ENCODE measurements at places on chromosomes 11 and 22.

- no peak for DNase-seq
Observed at GRCh38 chr11:44033411-44033850, 14.3 kb upstream of the ACCSL start.

GRCh38 chr11:46850829-46851380, 4.8 kb upstream of the CKAP5 start:
- DNase-seq, result no peak

- no peak for DNase-seq
Observed at GRCh38 chr11:126727381-126727780, 273.2 kb downstream of the KIRREL3 start.

DNA sequence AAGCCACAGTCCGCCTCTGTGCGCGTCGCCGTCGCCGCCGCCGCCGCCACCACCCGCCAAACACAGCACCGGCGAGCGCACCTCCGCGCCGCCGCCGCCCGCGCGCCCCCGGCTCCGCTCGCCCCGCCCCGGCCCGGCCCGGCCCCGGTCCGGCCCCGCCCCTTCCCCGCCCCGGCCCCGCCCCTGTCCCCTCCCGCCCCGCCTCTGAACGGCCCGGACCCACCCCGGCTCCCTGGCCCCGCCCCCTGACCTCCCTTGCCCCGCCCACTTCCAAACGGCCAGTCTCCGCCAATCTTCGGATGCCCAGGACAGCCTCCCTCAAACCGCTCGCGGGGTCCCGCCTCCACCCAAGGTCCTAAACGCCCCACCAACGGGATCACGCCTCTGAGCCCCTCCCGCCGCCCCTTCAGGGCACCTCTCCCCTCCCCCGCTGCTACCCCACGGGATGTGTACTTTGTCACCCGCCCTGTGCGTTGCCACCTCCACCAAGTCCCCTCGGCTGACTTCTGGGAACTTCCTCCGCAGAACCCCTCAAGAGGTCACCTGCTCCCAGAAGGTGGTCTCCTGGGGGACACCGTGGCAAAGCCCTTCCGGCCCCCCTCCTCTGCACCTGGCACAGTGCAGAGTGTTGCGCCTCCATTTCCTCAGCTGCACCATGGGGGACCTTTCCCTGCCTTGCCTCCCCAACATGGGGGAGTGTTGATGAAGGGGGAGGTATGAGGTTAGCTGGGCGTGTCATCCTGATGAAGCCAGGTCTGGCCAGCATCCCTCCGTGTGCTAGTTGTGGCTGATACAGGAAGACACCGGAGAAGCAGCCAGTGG, at the start of gene KIAA0930:
KIAA0930 (minus strand) TSS at position 85 of the 822 bp plus-strand sequence. CDS start 191 bp downstream, outside the sequence.
- no peak for DNase-seq

- no peak for DNase-seq
Observed at GRCh38 chr11:46376258-46377050, 5.0 kb upstream of the MDK start.

- no peak for DNase-seq
Observed at GRCh38 chr11:1411301-1411700, 21.6 kb downstream of the BRSK2 start.

- DNase-seq, result no peak
Observed at GRCh38 chr11:10310301-10310841, 5.5 kb downstream of the ADM start.

DNA sequence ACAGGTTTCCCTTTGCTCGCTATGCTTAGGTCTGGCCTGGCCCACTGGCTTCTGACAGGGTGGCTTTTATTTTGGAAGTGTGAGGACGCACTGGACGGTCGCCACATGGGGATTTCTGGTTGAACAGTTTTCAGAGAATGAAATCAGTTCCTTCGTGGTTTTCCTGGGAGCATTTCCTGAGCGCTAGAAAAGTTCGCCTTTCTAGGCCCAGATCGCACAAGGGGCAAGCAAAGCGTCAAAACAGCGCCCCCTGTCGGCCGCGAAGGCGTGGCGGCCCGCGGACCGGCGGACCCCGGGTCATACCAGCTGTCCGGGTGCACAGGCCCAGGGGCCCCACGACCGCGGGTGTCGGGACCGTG, 12.7 kb upstream of the CYP2R1 start:
- no peak for DNase-seq

GRCh38 chr11:119912229-119912628, 183.2 kb upstream of the NECTIN1 start:
- DNase-seq, result no peak

GRCh38 chr11:6850526-6850925, 5.0 kb downstream of the OR10A5 start:
- no peak for DNase-seq

DNA sequence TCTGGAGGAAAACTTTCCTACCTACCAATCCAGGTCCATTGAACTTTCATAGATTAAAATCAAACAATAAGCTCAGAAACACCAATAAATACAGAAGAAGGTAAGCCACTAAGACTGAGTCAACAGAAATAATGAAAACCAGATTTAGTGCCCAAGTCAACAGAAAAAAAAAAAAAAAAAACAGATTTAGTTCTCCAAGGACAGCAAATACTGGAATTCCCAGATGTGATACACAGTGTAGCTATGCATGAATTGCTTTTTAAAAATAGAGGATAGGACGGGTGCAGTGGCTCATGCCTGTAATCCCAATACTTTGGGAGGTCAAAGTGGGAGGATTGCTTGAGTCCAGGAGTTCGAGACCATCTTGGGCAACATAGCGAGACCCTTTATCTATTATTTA, 15.7 kb downstream of the DMC1 start:
- DNase-seq, result peak; percentile 65

GRCh38 chr11:11472106-11472505, 119.1 kb upstream of the CSNK2A3 start:
- no peak for DNase-seq

DNA sequence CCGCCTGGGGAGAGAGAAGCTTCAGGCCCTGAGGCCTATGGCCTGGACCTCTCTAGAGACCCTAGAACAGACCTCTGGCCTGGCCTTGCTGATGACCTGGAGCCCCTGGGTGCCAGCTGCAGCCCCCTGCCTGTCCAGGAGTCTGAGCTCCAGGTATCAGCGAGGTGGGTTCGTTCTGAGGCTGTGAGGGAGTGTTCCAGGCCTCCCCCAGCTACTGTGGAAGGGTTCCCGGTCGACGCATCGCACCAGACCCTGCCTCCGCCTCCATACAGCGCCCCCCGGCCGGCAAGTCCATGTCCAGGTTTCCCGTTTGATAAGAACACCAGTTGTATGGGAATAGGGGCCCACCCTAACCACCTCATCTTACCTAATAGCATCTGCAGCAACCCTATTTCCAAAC, 111.1 kb downstream of the KCNQ1 start:
- no peak for DNase-seq

- no peak for DNase-seq
Observed at GRCh38 chr22:39238966-39239505, 5.7 kb downstream of the PDGFB start.

- DNase-seq, result no peak
Observed at GRCh38 chr11:75263944-75264349, 23.4 kb downstream of the TPBGL start.

GRCh38 chr11:477052-477715, 27.1 kb downstream of the PTDSS2 start:
- no peak for DNase-seq

DNA sequence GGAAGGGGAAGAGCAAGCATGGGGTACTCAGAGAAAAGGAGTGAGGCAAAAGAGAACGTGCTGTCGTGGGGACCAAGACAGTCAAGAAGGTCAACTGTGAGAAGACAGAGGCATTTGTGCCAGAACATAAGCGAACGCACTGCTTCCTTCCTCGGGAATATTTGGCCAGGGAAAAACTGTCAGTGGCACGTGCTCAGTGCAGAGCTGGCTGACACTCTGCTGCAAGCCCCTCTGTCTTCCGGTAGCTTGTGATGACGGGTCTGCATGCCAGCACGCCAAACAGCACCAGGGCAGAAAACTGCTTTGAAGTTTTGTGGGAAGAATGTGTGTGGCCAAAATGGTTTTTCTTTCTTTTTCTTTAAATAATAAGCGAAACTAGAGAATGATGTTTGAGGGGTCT, 60.6 kb downstream of the SMCO4 start:
- no peak for DNase-seq

- DNase-seq, result no peak
Observed at GRCh38 chr11:43360361-43361032, 1.8 kb downstream of the TTC17 start.

DNA sequence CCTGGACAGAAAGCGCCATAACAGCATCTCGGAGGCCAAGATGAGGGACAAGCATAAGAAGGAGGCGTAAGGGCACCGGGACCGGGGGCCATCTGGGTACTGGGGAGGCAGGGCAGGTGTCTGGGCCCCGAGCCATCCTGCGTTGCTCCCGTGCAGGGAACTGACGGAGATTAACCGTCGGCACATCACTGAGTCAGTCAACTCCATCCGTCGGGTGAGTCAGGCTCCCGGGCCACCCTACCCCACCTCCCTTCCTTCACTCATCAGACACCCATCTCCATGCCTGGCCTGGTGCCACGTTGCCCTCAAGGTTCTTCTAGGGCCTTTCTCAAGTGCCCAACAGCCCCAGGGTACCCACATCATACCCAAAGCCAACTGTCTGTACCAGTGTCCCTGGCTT, 15.0 kb downstream of the PLCB3 start:
- no peak for DNase-seq

GRCh38 chr22:24474221-24474620, 20.9 kb upstream of the UPB1 start:
- peak; percentile 74 for DNase-seq

DNA sequence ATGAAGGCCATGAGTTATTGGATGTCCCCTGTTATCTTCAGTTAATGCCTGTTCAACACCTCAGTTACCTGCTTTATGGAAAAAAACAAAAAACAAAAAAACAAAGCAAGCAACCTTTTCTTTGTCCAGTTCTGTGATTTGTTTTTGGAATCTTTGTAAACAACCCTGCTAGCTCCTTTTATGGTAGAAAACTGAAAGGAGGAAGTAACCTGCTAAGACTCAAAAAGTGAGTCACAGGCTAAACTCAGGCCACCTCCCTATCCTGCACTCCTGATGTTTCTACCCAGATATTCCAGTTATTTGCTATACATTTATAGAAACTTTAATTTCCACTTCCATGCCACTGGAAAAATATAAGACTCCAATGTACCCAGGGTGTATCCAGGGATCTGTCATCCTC, 20.6 kb upstream of the TLCD5 start:
- DNase-seq, result no peak

GRCh38 chr22:49657275-49657973, 170.2 kb downstream of the BRD1 start:
- no peak for DNase-seq

- no peak for DNase-seq
Observed at GRCh38 chr11:134150195-134150903, 73.4 kb downstream of the NCAPD3 start.

DNA sequence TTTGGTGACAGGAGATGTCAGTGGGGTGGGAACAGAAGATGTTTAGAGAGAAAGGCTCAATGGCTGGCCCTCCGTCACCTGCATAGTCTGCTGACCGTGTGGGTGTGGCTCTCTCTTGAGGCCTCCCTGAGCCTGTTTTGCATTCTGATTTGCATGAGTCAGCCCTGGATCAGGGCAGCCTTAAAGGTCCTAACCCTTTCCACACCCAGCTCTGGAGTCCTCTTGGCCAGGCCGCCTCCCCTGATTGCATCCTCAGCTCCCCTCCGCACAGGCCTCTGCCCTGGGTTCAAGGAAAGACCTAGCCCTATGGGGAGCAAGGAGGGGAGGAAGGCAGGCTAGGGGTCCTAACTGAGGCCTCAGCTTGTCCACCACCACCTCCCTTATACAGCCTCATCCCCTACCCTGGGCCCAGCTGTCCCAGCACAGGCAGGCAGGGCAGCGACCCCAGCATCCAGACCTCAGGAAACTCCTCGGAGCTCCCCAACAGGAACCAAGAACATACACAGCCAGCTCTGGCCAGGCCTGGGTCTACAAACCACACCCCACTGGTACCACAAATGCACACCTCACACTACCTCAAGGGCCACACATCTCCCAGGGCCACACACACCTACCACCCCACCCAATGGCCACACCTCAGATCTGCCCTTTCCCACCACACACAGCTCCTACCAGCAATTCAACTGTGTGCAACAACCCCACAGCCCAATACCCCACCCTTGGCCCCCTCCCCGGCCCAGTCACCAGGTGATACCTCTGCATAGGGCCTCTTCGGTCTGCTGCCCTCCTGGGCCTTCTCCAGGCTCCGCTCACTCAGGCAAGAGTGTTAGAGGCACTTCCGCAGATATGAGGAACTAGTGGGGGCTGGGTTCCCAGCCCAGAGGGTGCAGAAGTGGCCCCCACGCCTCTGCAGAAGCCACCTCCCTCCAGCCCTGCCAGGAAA, 13.7 kb downstream of the ARAP1 start:
- DNase-seq, result peak; percentile 30

DNA sequence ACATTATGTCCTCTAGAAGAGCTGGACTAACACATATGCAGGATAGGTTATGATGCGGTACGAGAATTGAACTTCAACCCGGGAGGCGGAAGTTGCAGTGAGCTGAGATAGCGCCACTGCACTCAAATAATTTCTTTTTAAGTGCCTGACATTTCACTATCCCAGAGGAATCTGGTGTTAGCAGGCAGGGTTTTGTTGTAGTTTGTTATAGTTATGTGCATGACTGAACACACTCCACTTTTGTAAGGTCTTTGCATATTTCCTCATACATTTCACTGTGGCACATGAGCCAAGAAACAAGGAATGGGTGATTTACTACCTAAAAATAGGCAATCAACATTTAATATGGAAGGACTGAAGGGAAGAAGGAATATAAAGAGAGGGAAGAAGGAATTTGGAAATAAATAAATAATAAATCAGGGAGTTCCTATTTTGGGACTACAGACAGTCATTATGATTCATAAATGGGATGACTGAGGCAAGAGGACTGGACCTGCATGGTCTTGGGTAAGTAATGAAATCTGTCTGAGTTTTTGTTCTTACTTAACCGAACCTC, 8.7 kb upstream of the HIPK3 start:
- peak; percentile 43 for DNase-seq

DNA sequence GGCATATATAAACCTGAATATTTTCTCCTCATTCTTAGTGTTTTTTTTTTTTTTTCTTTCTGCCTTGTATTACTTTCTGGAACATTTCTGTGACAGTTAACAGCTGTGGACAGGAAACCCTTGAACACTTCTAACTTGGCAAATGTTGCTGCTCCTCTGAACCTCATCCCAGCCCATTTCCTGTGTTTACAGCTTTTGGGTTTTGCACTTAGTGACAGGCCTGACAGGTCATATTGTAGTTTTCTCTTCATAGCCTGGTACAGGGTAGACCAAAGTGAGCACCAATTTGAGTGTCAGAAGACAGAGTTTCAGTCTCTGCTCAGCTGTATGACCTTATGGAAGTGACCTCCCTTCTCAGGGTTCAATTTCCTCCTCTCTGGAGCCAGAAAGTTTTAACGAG, 91.6 kb downstream of the STIM1 start:
- DNase-seq, result peak; percentile 60

DNA sequence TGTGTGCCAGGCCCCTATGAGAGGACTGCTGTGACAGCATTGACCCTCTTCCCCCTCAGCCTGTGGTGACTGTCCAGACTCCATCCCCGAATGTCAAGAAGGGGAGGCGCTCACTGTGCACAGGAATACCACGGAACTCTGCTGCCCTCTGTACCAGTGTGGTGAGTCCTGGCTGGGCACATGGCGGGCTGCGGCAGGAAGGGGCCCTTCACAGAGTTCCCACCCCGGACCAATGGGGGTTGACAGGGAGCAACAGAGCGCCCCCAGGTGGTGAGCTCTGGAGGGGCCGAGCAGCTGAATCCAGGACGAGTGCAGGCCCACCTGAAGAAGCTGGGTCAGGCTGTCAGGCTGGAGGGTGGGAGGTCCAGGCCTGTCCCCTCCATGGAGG, 83.8 kb upstream of the MYOD1 start:
- DNase-seq, result no peak

GRCh38 chr22:17192186-17192585, 27.0 kb downstream of the ADA2 start:
- no peak for DNase-seq

Measured in GM04504 (cell line).